Natural killer cell (primary cell): ENCODE measurements at places on chromosomes 16 and 17. TPM values are rescaled to one million over a fixed set of nuclear protein-coding genes. Genes with fewer than 3 reads are reported as not detected.

- peak; percentile 4 for DNase-seq
Measured at GRCh38 chr17:80995131-80995530, 3.5 kb downstream of the CHMP6 start.

DNA sequence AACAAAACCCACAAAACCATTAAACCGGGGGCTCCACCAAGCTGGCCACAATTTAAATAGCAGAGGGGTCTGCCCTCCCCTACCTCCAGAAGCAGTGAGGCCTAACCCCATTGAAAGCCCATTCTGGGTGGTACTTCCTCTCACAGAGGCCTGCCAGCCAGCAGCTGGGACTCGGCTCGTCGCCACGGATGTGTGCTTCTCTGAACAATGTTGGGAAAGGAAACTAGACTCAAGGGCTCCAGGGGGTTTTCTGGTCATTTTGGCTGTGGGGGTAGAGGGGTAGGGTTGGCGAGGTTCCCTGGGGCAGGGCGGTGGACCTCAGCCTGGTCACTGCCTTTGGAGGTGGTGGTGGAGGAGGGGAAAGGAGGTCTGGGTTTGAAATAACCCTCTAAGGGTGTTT, 4.7 kb upstream of the PLCG2 start:
- no peak for DNase-seq

DNA sequence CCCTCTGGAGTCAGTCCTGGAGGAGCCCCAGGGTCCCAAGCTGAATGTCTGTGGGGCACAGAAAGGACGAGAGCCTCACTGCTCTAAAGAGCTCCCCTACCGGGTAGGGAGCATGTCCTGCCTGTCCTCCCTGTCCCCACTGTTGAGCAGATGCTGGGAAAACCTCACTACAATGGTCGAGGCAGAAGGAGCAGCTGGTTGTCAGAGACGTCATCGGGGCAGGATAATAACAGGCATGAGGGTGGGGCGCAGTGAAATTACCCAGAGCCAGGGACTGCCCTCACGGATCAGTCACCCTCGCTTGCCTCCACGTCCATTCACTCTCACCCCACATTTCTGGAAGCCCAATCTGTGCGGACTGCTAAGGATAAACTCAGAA, 538 bp downstream of the TM4SF5 start:
- no peak for DNase-seq

DNA sequence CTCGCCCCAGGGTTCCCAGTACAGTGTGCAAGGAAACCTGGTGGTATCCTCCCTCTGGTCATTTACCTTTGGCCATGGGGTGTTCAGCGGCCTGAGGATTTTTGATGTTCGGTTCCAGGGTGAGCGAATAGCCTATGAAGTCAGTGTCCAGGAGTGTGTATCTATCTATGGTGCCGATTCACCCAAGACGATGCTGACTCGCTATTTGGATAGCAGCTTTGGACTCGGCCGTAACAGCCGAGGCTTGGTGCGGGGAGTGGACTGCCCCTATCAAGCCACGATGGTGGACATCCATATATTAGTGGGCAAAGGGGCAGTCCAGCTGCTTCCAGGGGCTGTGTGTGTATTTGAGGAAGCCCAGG, 1.2 kb downstream of the AOC2 start:
- no peak for DNase-seq

DNA sequence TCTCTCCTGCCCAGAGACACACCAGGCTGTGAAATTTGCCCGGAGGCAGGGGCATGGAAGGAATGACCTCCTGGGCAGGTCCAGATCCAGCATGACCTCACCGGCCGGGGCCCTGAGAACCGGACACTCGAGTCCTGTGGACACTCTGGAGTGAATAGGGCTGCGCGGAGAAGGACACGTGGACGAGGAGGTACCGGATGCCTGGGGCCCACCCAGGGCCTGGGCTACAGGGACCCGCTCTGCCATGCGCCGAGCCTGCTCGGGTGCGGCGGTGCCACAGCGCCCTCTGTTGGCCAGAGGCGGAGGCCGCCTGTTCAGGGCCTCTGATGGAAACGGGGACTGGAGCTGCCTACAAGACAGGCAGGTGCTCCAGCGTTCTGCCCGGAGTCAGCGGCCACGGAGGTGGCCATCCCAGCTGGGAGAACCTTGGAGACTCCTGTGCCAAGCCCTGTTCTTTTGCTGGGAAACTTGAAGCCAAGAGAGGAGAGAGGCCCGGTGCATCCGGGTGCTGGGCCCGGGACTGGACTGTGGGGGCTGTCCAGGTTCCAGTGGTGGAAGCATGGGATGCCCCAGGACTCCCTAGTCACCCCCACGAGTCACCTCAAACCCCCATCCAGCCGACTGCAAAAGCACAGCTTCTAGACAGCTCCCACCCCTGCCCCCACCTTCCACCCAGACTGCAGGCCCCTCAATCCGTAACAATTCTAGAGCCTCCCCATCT, 19.3 kb upstream of the NXPH3 start:
- DNase-seq = peak; percentile 88

TBC1D16 gene
- total RNA-seq = 1.00 TPM

THOC6 gene
- 17.1 TPM for total RNA-seq

MFAP4 gene
- not detected for total RNA-seq

ITGAX gene
- total RNA-seq = 249 TPM
